NB4 (cell line): ENCODE measurements at places on chromosomes 6 and 20.

- no peak for DNase-seq
Observed at GRCh38 chr6:34538581-34538980, 17.5 kb downstream of the SPDEF start.

GRCh38 chr6:14349507-14349906 lies 231.9 kb downstream of the CD83 start:
- no peak for DNase-seq

DNA sequence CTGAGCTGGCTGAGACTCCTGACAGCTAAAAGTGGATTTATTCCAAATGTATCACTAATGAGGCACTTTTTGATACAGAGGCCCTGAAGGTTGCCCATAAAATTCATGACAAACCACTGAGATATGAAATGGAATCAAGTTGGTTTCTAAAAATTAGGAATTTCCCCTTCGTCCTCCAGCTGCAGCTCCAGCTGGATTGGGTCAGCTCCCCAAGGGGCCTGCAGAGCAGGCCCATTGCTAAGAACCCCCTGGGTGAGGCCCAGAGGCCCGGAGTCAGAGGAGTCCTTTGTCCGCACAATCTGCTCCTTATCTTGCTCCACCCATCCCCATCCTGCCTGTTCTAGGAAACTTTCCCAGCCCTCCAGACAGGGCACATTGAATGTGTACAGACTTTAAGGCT lies 163.5 kb upstream of the TOP1 start:
- DNase-seq = no peak

- no peak for DNase-seq
Observed at GRCh38 chr6:150494241-150494640, 105.4 kb upstream of the PLEKHG1 start.

GRCh38 chr6:16700202-16700915 lies 60.9 kb downstream of the ATXN1 start:
- DNase-seq = no peak

GRCh38 chr6:34570066-34570833 lies 14.1 kb upstream of the SPDEF start:
- no peak for DNase-seq

DNA sequence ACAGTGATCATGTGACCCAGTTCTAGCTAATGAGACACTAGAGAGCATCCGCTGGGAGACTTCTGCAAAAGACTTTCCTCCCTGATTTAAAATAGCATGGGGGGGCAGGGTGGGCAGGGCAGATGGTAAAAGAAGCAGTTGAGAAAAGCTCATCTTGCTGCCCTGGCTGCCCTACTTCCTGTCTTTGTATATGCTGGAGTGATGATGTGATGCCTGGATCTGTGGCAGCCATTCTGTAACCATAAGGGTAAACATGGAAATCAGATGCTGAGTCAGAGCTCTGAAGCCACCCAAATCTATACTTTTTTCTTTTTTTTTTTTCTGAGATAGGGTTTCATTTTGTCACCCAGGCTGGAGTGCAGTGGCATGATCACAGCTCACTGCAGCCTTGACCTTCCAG lies 25.4 kb downstream of the ZFP64 start:
- no peak for DNase-seq
